Activated CD8-positive, alpha-beta memory T cell treated with anti-CD3 and anti-CD28 coated beads, Interleukin-2, amount 10 ng/mL, durations not matched to agents 7 days and 5 days (primary cell): ENCODE measurements at places on chromosomes 3 and 15.
A peak's percentile ranks its signal among the peaks of the same experiment; 100 is the strongest.

DNA sequence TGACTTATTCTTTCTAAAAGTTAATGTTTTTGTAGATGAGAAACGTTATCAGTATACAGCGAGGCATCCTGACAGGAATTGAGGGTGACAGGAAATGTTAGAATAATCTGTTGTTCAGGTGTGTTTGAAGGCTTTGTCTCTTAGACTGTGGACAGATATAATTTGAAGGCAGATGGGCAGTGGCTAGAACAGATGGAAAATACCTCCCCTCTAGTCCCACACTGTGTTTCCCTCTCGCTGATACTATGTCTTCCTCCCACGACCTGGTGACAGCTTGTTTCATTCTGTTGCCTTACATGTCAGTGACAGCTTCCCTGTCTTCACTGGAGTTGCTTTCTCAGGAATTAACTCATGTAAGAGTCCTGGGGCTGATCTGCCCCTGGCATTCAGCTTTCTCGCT is 125.3 kb downstream of the MYRIP start:
- no peak overlapping the region for H3K4me3 ChIP-seq
- H3K27me3 ChIP-seq = peaks cover 2% of the 10 kb centered on the region
- H3K4me1 ChIP-seq = no peaks in the 10 kb centered on the region
- no peaks in the 10 kb centered on the region for H3K36me3 ChIP-seq

- no peaks in the 10 kb centered on the region for H3K36me3 ChIP-seq
- H3K4me1 ChIP-seq = no peaks in the 10 kb centered on the region
- no peak for DNase-seq
- no peak overlapping the region for H3K27ac ChIP-seq
- H3K27me3 ChIP-seq = no peaks in the 10 kb centered on the region
These were observed 928.1 kb downstream of the ROBO1 start for GRCh38 chr3:78839693-78840092.

DNA sequence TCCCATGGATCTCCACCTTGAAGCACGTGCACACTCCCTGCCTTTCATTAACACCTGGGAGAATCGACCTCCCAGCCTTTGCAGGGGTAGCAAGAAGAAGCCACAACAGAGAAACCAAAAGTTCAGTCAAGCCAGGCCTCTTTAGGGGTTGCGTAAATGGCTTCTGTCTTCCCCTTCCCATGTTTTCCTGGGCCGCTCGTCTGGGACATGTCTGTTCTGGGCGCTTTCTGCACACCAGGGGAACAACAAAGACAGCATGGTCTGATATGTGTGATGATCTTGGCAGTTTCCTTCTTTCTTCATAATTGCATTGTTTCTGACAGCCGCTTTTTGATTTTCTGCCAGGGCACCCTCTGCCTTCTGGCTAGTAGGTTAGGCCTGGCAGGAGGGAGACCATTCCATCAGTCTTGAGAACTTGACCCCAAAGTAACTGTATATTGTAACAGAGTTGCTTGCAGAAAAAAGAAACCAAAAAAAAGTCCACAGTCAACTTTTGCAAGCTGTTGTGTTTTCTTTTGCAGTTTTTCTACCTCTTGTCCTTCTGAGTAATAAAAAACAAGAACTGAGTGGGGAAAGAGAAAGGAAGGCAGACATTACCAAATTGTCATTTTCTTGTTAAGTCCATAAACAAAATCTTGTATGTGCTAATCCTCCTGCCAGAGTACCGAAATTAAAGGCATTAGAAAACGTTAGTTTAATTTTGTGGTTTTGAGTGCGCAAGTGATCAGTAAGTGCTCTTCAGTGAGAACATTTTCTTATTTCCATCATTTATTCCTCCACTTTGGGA is 56.0 kb upstream of the FURIN start:
- peaks cover 78% of the 10 kb centered on the region for H3K36me3 ChIP-seq
- H3K4me3 ChIP-seq = no peak overlapping the region
- H3K4me1 ChIP-seq = peaks cover 98% of the 10 kb centered on the region
- peak; percentile 39 for DNase-seq
- H3K27ac ChIP-seq = peak overlapping the region; percentile 96

DNA sequence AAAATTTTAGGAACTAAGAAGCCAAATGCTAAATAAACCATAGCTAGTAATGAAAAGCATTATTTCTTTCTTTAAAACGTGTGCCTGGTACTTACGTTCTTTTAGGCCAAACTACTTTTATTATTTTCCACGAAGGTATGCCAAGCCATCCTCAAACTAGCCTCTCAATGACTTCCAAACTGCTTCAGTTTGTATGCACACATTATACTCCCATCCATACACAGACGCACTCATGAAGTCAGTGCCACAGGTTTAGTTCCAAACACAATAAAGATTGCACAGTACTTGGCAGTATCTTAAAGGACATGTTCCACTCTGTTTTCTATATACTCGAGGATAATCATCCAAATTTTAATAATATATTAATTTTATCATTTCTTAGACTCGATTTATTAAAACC is 609.2 kb upstream of the ZNF385D start:
- no peak overlapping the region for H3K4me3 ChIP-seq
- no peaks in the 10 kb centered on the region for H3K36me3 ChIP-seq

DNA sequence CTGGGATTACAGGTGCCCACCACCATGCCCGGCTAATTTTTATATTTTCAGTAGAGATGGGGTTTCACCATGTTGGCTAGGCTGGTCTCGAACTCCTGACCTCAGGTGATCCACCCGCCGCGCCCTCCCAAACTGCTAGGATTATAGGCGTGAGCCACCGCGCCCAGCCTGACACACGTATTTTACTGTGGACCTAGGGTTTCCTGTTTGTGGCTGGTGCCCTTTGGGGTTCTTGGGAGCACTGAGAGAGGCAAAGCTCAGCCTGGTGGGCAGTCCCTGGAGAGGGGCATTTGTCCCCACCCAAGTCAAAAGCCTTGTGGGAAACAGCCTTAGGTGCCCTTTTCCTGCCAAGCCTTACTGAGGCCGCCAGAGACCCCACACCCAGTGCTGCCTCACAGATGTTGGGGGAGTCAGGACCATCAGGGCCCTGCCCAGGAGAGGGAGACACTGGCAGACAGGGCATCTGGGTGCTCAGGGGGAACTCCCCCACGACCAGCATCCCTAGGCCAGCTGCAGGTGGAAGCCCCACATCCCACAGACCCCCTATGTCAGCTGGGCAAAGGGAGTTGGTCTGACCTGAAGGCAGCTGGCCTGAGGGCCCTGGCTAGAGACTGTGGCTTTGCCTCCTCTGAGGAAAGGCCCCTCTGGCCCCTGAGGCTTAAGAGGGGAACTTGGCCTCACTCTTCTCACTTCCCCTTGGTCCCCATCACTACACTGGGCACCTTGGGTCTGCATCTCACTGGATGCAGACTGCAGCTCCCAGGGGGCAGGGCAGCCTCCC is 35.1 kb downstream of the DNAH1 start:
- no peaks in the 10 kb centered on the region for H3K27me3 ChIP-seq
- no peaks in the 10 kb centered on the region for H3K4me1 ChIP-seq
- H3K36me3 ChIP-seq = no peaks in the 10 kb centered on the region
- H3K4me3 ChIP-seq = no peak overlapping the region
- no peak overlapping the region for H3K27ac ChIP-seq

DNA sequence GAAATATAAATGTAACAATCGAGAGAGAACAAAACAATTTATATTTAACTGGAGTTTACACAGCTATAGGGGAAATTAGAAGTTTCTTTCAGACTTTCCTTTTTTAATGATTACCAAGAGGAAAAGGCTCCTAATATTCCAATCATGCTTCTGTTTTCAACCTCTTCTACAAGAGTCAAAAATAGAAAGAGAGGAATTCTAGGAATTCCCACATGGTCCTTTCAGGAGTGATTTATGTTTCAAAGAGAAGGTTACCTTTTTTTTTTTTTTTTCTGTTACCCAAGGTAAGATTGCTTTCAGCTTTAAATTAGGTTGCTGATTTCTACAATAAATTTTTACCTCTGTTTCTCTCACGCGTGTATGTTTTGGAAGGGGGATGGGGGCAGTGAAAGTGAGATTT is 355.3 kb upstream of the DCBLD2 start:
- DNase-seq = no peak
- H3K27ac ChIP-seq = no peak overlapping the region

DNA sequence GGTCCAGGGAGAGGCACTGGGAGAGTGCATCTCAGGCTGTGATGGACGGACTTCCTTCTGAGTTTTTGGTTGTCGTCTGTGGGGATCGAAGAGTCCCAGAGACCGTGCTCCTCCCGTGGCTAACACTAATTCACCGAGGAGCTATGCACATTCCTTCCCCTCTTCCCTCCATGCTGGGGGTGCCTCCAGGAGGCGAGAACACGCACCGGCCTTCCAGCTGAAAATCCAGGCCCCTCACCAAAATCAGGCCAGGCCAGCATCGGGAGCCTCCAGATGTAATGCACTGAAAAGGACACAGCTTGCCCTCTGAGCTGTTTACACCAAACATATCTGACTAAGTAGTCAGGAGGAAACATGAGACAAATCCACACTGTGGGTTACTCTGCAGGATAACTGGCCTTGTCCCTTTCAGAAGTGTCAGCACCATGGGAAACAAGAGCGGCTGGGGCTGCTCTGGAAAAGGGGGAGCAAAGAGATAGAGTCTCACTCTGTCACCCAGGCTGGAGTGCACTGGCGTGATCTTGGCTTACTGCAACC is 5.5 kb downstream of the RNU5B-1 start:
- peaks cover 14% of the 10 kb centered on the region for H3K4me1 ChIP-seq
- H3K36me3 ChIP-seq = no peaks in the 10 kb centered on the region
- no peak overlapping the region for H3K4me3 ChIP-seq
- no peak for DNase-seq
- no peak overlapping the region for H3K27ac ChIP-seq

DNA sequence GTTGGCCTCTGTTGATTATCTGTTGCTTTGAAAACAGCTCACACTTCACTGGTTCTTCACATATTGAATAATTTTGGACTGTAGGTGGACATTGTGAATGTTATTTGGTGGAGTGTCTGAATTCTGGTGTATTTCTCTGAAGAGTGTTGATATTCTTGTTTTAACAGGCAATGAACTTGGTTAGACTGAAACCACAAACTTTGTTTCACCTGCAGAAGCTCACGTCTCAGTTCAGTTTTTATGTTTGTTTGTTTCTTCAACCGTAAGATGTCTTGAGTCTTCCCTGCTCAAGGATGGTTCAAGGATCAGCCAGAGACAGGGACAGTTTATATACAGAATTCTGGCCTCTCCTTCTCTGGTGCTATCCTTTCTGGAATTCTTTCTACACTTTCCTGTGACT is 43.6 kb downstream of the C3orf20 start:
- H3K36me3 ChIP-seq = no peaks in the 10 kb centered on the region
- peaks cover 8% of the 10 kb centered on the region for H3K27me3 ChIP-seq
- no peak for DNase-seq

- H3K4me1 ChIP-seq = no peaks in the 10 kb centered on the region
- H3K27me3 ChIP-seq = no peaks in the 10 kb centered on the region
- no peak for DNase-seq
- no peak overlapping the region for H3K4me3 ChIP-seq
- peaks cover 4% of the 10 kb centered on the region for H3K36me3 ChIP-seq
These were observed 76.9 kb downstream of the ETFA start for GRCh38 chr15:76234337-76234889.

- no peak overlapping the region for H3K27ac ChIP-seq
- peaks cover 6% of the 10 kb centered on the region for H3K27me3 ChIP-seq
- DNase-seq = no peak
- no peaks in the 10 kb centered on the region for H3K36me3 ChIP-seq
These were observed 173.6 kb downstream of the P3H2 start for GRCh38 chr3:189947068-189947467.

- no peak overlapping the region for H3K4me3 ChIP-seq
- no peaks in the 10 kb centered on the region for H3K36me3 ChIP-seq
- no peak for DNase-seq
- H3K27me3 ChIP-seq = peaks cover 12% of the 10 kb centered on the region
These were observed 94.8 kb downstream of the ABHD5 start for GRCh38 chr3:43785551-43785950.

DNA sequence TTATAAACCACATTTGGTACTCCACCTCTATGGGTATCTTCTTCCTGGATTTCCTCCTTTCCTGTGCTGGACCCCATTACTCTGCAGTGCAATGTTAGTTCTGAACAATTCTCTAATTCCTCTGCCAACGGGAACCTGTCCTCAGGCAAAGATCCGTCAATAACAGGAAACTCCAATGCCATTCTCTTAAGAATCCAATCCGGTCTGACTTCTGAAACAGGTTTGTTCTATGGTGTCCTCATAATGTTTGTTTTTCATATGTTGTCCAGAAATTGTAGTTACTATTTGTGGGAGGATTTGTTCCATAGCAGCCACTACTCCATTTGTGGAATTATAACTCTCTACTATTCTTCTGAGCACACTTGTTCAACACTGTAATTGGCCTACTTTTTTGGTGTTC is 112.7 kb downstream of the TBL1XR1 start:
- H3K4me1 ChIP-seq = peaks cover 12% of the 10 kb centered on the region
- DNase-seq = no peak
- no peak overlapping the region for H3K27ac ChIP-seq
- peaks cover 37% of the 10 kb centered on the region for H3K36me3 ChIP-seq
- no peak overlapping the region for H3K4me3 ChIP-seq
- H3K27me3 ChIP-seq = no peaks in the 10 kb centered on the region

- peaks cover 13% of the 10 kb centered on the region for H3K4me1 ChIP-seq
- H3K4me3 ChIP-seq = no peak overlapping the region
- no peaks in the 10 kb centered on the region for H3K27me3 ChIP-seq
- H3K36me3 ChIP-seq = peaks cover 37% of the 10 kb centered on the region
- no peak overlapping the region for H3K27ac ChIP-seq
- DNase-seq = no peak
These were observed 54.3 kb downstream of the HMG20A start for GRCh38 chr15:77475001-77475400.

DNA sequence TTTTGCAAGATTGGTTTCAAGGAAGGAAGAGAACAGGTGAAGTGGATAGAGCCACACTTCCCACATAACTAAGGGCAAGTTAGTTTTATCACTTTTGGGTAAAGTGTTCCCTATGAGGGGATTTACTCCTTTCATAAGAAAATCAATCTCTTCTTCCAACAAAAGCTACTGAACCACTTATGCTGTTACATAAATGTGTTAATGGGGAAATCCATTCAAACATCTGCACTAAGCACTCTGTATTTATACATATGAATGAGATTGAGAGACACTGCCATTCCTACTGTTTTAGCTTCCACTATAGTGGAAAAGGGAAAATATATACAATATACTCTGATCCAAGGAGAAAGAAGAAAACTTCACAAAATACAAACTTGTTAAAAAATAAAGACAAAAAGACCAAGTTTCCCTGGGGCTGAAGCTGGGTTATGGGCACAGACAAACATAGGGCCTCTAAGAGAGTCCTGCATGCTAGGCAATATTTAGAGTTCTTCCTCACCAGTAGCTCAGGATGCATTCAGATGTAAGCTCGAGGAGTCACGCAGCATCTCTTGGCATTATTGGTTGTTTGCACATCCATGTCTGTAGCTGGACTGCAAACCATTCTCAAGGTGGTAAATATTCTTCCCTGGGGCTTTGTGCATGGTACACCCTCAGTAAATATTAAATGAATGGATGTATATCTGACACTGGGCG is 454.2 kb downstream of the FGF12 start:
- H3K36me3 ChIP-seq = no peaks in the 10 kb centered on the region
- no peak for DNase-seq
- no peak overlapping the region for H3K4me3 ChIP-seq
- H3K27me3 ChIP-seq = no peaks in the 10 kb centered on the region

GRCh38 chr3:143840636-143841035 is 7.6 kb downstream of the SLC9A9 start:
- DNase-seq = no peak
- H3K27me3 ChIP-seq = no peaks in the 10 kb centered on the region
- no peak overlapping the region for H3K4me3 ChIP-seq
- peaks cover 6% of the 10 kb centered on the region for H3K4me1 ChIP-seq
- H3K36me3 ChIP-seq = peaks cover 2% of the 10 kb centered on the region

- no peak for DNase-seq
- peaks cover 9% of the 10 kb centered on the region for H3K4me1 ChIP-seq
- peaks cover 21% of the 10 kb centered on the region for H3K27me3 ChIP-seq
- no peaks in the 10 kb centered on the region for H3K36me3 ChIP-seq
- no peak overlapping the region for H3K27ac ChIP-seq
- H3K4me3 ChIP-seq = no peak overlapping the region
These were observed 29.7 kb downstream of the TRIM71 start for GRCh38 chr3:32847528-32847927.
